ENCODE measurements at places on chromosomes 6 and 20. TPM values are rescaled to one million over a fixed set of nuclear protein-coding genes. Genes with fewer than 3 reads are reported as not detected.

The MOCS3 gene
- 10.6 TPM for total RNA-seq

The ARMC2 gene
- 0.72 TPM for total RNA-seq

The LBP gene
- total RNA-seq, result not detected

The HLA-F gene
- total RNA-seq, result 13.4 TPM

The ERMARD gene
- total RNA-seq, result 24.1 TPM

The PROKR2 gene
- total RNA-seq, result not detected

The NFKBIE gene
- total RNA-seq, result 28.9 TPM

The SLC22A16 gene
- total RNA-seq, result not detected

Data from tracheal epithelial cell (primary cell).